CD8-positive, alpha-beta memory T cell (primary cell): ENCODE measurements at places on chromosomes 1 and 21. TPM values are rescaled to one million over a fixed set of nuclear protein-coding genes. Genes with fewer than 3 reads are reported as not detected.

- no peak for DNase-seq
Observed at GRCh38 chr1:80417671-80418070, 1383.1 kb upstream of the ADGRL2 start.

GRCh38 chr1:99645699-99646531 is at the start of gene PALMD:
Gene PALMD (plus strand): TSS chr1:99646113. CDS start chr1:99646318, 205 bp downstream.
- DNase-seq = no peak

LCE1D gene
- not detected for polyA plus RNA-seq

DNA sequence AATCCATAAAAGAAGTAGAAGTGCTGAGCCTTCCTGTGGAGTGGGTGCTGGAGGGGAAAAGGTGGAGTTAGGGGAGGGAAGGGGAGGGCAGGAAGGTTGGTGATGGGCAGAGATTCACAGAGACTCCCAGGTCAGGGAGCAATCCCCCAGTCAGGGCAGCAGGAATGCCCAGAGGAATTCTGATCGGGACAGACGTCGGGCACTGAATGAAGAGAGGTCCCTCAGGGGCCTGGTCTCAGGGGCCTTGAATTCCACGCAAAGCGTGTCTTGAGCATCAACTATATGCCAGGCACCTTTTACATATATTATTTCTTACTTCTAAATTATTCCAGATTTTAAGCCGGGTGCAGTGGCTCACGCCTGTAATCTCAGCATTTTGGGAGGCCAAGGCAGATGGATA is 7.2 kb upstream of the PADI1 start:
- no peak for DNase-seq

- no peak for DNase-seq
Observed at GRCh38 chr1:86155051-86155806, 1.3 kb downstream of the COL24A1 start.

TFF2 gene
- not detected for polyA plus RNA-seq

DNA sequence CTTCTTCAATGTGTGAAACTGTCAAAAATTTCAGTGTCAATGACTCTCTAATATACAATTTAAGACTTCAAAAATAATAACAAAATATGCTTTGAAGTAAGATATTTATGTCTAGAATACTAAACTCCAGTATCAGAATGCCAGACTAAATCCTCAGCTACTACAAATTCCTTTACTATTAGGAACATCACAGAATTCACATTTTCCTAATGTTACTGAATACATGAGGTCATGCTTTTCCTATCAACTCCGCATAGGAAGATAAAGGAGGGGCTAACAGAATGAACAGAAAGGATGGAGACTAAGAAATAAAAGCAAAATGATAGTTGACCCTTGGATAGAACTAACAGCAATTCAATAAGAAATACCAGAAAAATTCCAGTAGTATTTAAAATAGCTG is 292.7 kb downstream of the SDCCAG8 start:
- DNase-seq = no peak
